ENCODE measurements at places on chromosomes 11 and 22. TPM values are rescaled to one million over a fixed set of nuclear protein-coding genes. Genes with fewer than 3 reads are reported as not detected.

GRCh38 chr22:42704896-42705295 lies 15.8 kb downstream of the A4GALT start:
- no peak for DNase-seq

DNA sequence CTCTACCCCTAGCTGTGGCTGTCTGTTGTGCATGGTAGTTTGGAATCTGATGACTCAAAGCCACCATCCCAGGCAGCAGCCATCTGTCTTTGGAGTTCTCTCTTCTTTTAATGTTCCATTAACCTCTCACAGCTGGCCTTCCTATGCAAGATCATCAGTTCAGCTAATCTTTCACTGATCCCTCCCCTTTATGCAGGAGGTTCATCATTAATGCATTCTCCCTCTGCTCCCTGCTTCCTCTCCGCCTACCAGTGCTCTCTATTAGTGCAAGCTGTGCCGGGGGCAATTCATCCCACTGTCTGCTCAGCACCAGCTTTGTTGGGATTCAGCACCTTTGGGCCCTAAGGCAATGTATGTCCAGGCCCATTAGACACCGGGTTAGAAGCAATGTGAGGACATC lies 413.0 kb upstream of the LRRC4C start:
- no peak for DNase-seq

DNA sequence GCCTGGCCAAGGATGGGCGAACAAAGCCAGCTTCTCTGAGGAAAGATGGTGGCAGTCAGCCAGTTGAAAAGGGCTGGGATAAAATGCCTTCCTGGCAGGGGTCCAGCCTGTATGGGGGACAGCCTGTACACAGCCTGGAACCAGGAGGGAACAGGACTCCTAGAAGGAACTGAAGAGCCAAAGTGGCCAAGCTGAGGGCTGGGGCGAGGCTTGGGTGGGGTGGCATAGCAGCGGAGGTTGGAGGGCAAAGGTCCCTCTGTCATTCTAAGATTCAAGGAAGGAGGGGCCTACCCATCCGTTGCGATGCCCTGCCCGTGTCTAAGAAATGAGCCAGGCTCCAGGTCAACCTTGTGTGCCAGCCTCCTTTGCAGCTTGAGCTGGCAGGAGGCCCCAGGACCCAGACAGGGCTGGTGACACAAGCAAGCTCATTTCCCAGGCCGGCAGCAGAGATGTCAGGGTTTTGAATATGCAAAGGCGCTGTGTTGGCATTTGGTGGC lies 22.6 kb downstream of the FADD start:
- peak; percentile 31 for DNase-seq

DNA sequence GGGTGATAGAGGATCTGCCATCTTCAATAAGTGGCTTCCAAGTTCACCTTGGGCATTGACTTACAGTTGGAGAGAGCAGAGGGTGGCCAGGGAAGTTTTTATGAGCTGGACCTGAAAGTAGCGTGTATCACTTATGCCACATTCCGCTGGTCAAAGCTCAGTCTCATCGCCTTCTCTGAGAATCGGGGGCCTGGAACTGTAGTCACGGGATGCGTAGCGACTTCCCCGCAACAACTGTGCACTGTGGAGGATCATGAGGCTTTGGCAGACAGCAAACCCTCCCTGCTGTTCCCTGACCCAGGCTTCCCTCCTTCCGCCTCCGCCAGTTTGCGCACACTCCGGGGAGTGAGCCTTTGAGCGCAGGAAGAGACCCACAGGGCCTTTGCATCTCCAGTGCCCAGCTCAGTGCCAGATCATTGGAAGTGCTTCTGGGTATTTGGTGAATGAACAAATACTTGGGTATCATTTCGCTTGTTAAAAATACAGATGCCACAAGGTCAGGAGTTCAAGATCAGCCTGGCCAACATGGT lies 95.5 kb downstream of the CEP164 start:
- DNase-seq: no peak

RBM4 gene
- 131 TPM for total RNA-seq

GRCh38 chr11:13997881-13998280 lies 35.4 kb downstream of the SPON1 start:
- DNase-seq: no peak

GRCh38 chr11:96101146-96101545 lies 177.2 kb upstream of the MTMR2 start:
- no peak for DNase-seq

DNA sequence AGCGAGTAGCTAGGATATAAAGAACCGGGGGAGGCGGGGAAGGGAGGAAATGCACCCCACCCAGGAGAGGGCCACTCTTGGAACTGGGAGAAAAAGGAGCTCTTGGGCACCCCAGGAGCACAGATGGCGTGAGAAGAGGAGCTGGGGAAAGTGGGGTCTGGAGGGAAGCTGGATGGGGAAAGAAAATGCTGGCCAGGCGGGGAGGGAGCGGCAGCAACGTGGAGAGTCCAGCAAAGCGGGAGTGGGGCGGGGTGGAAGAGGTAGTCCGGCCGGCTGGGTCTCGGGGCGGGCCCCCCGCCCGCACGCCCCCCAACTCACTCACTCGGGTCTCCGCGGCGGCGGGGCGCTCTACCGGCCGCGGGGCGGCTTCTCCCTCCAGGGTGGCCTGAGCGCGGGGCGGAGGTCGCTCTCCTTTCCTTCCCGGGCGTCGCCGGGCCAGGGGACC lies 522 bp downstream of the TOB2 start:
- peak; percentile 20 for DNase-seq

DNA sequence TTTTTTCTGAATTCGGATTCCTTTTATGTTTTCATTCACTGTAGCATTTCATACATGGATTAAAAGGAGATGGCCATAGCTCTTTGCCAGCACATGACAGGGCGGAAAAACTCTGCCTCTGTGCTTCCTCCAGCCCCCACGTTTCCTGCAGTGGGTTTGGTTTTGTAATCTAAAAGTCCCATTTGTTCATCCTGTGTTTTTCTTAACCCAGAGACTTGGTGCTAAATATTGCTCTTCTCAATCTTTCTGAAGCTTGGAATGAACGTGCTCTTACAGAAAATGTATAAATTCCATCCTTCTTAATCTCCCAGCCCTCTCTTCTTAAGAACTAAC lies 89.9 kb downstream of the PPP6R3 start:
- no peak for DNase-seq

GRCh38 chr11:126072801-126073594 lies 10.3 kb upstream of the CDON start:
- DNase-seq: peak; percentile 95

- DNase-seq: no peak
Measured at GRCh38 chr11:112771851-112772250, 189.4 kb upstream of the NCAM1 start.

GRCh38 chr11:110376711-110377324 lies 52.9 kb upstream of the FDX1 start:
- peak; percentile 72 for DNase-seq

GRCh38 chr22:16831257-16831656 lies 6.0 kb upstream of the XKR3 start:
- DNase-seq: no peak

DNA sequence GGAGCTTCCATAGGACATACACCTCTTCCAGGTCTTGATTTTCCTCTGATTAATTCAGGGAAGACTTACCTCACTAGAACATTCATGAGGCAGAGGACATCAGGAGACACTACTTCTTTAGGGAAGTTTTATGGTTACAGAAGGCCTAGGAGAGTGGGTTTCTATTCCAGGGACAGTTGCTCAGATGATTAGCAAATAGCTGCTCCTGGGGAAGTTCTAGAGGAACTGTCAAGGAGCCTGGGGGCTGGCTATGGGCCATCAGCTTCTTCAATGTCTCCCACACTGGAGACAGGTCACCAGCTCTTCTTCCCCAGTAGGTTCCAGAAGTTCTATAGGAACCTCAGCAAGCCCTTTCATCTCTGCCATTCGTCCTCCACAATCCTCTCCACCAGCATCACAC lies 11.5 kb upstream of the OR10A5 start:
- no peak for DNase-seq

DNA sequence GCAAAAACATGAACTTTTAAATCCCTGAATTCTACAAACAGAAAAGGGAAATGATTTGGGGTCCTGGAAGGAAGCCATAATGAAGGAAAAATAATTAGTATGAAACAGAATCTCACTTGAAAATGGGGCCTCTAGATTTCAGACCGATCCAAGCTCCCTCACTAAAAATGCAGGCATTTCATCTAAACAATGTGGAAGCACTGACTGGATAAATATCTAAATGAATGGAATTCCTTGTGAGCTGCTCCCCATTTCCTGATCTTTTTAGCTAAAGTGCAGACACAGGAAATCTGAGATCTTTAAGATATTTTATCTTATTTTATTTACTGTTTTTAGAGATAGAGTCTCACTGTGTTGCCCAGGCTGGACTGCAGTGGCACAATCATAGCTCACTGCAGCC lies 1255.8 kb downstream of the LRRC4C start:
- no peak for DNase-seq

GRCh38 chr22:46366801-46367706 lies 31.5 kb downstream of the TRMU start:
- no peak for DNase-seq

GRCh38 chr22:46515208-46516111 lies 22.0 kb downstream of the CELSR1 start:
- DNase-seq: peak; percentile 60

All from PC-9 (cell line).